ENCODE measurements at places on chromosomes 3 and 15.

DNA sequence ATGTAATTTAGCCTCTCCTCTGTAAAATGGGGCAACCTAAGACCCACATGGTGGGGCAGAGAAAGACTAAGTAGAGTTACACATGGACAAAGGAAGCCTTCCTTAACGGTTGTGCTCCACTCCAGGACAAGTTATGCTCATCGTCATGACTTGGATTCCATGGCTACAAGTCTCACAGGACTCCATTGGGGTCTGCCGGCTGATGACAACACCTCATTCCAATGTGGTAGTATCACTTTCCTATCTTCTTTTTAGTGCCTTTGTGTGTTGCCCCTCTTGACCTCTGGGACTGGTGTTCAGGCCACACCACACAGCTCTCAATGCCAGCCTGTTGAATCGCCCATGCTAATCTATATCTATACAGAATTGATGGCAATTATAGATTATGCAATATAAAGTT is 181.3 kb upstream of the WNT5A start:
- no peak for DNase-seq

GRCh38 chr15:64865998-64866520 is 24.3 kb downstream of the PLEKHO2 start:
- no peak for DNase-seq

GRCh38 chr15:90174140-90174875 is 26.8 kb upstream of the SEMA4B start:
- DNase-seq: no peak

DNA sequence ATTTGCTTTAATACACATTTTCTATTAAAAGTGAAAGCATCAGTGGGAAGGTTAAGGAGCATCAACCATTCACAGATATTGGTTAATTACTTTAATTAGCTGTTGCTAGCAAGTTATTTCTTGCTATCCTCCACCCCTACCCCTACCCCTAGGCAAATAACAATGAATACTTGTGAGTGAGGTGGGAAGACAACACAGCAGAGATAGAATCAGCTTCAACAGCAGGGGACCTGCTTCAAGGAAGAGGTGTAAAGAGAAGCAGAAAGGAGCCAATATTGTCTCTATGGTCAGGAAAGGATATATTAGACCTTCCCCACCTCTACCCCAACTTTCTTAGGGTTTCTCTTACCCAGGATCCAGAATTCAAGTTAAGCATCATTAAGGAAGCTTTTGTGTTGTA is 149.4 kb downstream of the SNRK start:
- DNase-seq: no peak

DNA sequence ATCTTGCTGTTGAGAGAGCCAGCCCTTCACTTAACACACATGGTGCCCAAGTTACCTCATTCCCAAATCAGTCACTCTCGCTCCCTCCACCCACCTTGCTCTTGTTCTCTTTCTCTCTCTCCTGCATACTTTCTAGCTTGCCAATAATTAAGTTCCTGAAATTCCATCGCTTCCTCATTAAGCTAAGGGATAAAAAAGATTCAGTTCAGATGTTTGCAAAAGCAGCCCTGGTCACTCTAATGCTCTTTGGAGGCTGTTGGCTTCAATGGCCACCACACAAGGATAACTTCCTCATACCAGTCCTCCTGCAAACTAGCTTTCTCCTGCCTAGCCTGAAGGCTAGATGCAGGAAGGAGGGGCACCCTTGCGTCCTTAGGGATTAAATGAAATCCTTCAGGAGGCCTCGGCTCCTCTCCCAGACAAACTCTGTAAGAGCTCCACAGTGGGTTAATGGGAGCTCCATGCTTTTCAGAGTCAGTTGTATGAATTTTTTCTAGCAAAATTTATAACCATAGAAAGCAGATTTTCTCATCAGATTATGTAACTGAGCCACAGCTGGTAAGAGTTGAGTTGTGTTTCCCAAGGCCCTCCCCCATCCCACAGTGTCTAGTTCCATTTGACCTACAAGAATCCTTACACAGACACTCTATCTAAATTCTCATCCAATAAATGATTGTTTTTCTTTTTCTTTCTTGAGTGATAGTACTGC is 176.6 kb upstream of the TRIM42 start:
- DNase-seq: no peak

DNA sequence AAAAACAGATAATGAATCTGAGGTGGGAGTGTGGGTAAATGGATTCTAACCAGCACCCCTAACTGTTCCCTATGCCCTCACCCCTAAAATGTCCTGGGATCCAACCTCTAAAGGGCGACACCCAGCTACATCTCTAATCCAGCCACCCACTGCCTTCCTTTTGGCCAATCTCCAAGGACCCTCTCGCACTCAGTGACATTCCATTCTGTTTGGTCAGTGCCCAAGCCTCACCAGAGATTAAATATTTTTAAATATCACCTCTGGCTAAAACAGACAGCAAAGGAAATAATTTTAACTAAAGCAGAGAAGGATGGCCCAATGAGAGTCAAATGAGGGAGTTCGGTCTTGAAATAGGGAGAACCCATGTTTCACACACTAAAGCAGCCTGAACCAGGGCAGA is 19.9 kb upstream of the SCN10A start:
- peak; percentile 22 for DNase-seq

GRCh38 chr3:54374214-54374852 is 252.0 kb downstream of the CACNA2D3 start:
- peak; percentile 76 for DNase-seq

GRCh38 chr15:93587059-93587521 is 498.1 kb upstream of the RGMA start:
- no peak for DNase-seq

- no peak for DNase-seq
Observed at GRCh38 chr15:92958105-92958504, 58.0 kb downstream of the CHD2 start.

DNA sequence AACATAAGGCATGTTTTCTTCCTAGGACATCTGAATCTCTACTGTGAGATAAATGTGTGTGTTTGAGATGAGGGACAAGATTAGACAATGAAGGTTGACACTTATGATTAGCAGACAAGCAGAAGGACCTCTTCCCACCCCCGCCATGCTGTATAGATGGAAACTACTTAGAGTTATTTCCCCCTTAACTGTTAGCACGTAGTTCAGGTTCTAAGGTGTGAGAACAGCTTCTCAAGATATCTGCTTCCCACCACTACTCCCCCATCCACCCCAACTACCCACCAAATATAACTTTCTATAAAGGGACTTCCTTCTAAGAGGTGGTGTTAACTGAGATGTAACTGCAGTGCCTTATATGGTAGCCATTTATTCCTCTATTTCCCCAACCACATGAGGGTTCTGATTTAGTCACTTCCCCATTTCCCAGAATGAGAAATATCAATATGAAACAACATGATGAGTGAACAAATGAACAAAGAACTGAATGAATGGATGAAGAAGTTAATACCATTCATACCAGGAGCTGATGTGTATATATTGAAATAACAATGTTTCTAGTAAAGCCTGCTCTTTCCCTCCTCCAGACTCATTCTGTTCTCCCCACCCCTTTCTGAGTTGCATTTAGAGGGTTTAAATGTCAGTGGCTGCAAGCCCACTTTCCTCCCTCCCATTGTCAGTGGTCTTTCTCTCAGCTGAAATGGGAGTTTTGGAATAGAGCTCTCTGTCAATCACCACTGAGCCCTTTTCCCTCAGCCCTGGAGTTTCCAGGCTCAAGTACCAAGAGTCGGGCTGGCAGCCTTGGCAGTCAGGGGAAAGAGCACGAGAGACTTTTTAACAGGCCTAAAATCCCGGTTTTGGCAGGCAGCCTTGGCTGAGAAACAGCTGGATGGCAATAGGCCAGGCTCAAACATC is 7.7 kb upstream of the RFTN1 start:
- peak; percentile 57 for DNase-seq

- no peak for DNase-seq
Observed at GRCh38 chr15:40944510-40945296, 8.6 kb upstream of the CHAC1 start.

DNA sequence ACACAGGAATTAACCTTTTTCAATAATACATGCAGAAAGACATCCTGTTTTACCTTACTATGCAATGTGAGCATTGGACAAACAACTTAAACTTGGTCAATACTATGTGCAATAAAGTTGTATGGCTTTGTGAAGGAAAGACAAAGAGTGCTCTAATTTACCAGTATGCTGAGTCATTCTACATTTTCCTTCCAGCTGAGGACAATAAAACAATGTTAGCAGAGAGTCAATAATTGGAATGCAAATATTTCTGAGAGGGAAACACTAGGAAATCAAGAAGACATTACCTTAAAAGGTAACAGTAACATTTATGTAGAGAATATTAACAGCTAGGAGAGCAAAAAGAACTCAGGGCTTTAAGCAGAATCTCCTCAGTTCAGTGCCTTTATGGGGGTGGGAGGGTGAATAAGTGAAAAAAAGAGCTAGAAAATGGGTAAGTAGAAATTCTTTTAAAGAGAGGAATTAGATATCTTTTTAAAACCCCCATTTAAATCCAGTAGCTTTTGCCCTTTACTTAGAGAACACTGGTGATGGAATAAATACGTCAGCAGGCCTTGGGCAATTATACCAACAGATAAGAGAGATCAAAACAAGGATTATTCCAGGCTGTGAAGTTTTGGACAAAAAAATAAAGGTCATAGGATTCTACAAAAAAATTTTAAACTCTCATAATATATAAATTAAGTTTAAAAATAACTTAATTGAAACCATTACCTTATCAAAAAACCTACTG is 11.6 kb upstream of the HGD start:
- no peak for DNase-seq

DNA sequence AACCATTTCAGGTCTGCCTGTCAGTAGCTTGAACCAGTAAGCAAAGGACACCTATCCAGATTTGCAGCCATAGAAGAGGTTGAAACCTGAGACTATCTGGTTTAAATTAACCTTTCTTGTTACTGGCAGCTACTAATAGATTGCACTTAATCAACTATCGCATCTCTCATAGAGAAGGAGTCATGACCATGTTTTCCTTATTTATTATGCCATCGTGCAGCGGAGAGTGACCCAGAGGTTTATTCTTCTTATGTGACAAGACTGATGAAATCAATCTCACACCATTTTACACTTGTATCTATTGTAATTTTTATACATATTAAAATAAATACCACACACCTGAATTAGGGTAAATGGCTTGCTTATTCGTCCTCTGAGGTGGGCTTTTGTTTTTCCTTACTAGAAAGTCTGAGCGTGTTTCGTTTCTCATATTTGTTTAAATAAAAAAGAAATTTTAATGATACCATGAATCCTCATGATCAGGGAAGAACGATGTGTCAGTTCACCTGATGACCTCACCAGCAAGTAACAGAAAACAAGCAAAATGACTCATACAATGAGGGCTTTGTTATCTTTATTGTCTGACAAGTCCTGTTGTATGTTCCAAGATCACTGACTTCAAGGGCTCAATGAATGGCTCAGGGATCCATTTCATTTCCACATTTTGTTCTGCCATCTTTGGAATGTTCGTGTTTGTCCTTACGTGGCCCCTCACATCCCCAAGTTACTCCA is 379.5 kb upstream of the DPH6 start:
- no peak for DNase-seq

DNA sequence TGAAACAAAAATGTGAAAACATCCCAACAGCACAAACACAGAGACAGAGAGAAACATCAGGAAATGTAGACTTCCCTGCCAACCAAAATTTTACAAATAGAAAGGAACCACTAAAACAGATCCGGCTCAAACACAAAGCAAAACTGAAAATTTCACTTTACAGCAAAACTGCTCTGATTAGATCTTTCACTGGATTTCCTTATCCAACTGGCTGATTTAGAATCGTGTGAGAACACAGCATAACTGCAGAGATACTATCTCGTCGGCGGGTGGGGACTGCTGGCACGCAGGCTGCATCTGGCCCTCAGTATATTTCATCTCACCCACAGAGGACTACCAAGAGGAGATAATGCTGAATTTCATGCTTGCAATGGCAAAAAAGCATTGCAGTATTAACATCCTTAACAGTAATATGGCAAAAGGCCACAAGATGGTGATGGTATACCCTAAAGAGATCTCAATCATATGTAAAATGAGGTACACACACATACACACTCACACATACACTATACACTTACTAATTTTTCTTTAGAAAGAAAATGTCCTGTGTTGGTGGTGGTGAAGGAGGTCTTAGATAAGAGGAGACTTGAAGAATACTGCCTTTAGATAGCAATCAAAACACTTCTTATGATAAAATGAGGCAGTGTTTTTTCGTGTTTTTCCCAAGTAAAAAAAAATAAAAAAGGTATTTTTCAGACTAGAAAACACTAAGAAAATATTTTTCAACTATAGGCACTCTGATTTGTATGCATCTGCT is 10.6 kb upstream of the LEO1 start:
- peak; percentile 90 for DNase-seq

DNA sequence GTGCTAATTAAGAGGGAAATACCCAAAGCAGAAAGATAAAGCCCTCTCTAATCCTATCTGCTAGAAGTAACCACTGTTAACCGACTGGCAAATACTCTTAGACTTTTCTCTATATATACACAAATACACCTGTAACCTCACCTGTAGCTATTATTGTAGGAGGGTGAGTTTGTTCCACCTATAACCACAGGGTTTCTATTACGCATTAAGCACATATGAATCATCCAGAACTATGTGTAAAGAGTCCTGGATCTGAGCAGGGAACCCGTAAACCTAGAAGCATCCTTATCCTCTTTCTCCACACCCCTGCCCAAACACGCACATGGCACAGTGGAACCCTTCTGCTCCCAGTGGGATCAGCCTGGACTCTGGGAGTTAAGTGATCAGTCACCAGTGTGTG is 172.8 kb upstream of the C2CD4B start:
- no peak for DNase-seq

DNA sequence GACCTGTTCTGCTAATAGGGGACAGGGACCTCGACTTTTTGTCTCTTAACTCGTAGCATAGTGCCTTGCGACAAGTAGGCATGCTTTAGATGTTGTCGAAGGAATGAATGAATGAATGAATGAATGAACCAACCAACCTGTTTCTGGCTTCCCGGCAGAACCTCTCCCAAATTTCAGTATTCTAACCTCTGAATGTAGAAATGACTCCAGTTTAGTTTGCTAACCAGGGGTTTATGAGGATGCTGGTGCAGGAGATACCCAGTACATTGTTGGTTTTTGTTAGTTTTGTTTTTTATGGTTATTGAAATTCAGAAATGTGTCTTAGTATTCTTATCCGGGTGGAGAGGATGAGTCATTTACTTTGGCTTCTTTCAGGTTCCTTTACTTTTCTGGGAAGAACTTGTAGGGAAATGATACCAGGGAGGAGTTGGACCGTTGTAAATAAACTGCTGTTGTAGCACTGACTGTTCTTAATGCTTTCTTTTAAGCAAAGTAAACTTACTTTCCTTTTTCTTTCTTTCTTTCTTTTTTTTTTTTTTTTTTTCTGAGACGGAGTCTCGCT is 29.6 kb upstream of the EHHADH start:
- DNase-seq: no peak

GRCh38 chr15:29430831-29431230 is 161.2 kb upstream of the NSMCE3 start:
- DNase-seq: no peak

DNA sequence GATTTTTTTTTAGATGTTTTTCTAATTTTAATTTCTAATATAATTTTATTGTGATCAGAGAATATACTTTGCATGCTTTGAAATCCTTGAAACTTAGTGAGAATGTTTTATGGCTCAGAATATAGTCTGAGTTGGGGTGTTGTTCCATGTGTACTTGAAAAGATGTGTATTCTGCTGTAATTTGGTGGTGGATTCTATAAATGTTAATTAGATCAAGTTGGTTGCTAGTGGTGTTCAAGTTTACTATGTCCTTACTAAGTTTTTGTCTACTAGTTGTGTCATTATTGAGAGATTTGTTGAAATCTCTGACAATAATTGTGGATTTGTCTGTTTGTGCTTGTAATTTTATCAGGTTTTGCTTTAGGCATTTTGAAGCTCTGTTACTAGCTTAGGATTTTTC is 29.7 kb downstream of the GLCE start:
- DNase-seq: no peak

Data from Karpas-422 (cell line).